ENCODE measurements at places on chromosomes 4 and X.

- peak; percentile 41 for ATAC-seq
- H3K36me3 ChIP-seq = no peaks in the 10 kb centered on the region
- H3K27me3 ChIP-seq = no peaks in the 10 kb centered on the region
- no peak overlapping the region for H3K27ac ChIP-seq
Observed at GRCh38 chr4:156547439-156547838, 424.2 kb downstream of the PDGFC start.

GRCh38 chrX:78119521-78120227, 15.6 kb downstream of the PGK1 start:
- no peak overlapping the region for H3K4me3 ChIP-seq
- peaks cover 95% of the 10 kb centered on the region for H3K36me3 ChIP-seq
- H3K27ac ChIP-seq = no peak overlapping the region

DNA sequence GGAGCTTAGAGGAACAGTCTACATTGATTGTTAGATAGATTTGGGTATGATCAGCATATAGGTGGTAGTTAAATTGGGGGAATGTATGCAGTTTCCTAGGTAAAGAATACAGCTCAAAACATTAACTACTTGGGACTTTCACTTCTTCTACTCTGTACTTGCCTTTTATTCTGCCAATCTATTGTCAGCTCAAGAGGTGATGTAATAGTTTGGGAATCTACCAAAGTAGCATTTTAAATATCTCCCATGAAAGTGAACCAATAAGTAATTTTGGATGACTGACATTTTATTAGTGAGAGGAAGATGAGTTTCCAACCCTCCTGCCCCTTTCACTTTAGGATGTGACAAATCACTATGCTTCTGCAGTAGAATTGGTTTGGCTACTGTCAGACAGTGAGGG, 43.4 kb downstream of the NUDT6 start:
- peaks cover 53% of the 10 kb centered on the region for H3K36me3 ChIP-seq
- H3K27me3 ChIP-seq = no peaks in the 10 kb centered on the region
- H3K27ac ChIP-seq = no peak overlapping the region
- no peak overlapping the region for H3K4me3 ChIP-seq
- no peaks in the 10 kb centered on the region for H3K4me1 ChIP-seq

DNA sequence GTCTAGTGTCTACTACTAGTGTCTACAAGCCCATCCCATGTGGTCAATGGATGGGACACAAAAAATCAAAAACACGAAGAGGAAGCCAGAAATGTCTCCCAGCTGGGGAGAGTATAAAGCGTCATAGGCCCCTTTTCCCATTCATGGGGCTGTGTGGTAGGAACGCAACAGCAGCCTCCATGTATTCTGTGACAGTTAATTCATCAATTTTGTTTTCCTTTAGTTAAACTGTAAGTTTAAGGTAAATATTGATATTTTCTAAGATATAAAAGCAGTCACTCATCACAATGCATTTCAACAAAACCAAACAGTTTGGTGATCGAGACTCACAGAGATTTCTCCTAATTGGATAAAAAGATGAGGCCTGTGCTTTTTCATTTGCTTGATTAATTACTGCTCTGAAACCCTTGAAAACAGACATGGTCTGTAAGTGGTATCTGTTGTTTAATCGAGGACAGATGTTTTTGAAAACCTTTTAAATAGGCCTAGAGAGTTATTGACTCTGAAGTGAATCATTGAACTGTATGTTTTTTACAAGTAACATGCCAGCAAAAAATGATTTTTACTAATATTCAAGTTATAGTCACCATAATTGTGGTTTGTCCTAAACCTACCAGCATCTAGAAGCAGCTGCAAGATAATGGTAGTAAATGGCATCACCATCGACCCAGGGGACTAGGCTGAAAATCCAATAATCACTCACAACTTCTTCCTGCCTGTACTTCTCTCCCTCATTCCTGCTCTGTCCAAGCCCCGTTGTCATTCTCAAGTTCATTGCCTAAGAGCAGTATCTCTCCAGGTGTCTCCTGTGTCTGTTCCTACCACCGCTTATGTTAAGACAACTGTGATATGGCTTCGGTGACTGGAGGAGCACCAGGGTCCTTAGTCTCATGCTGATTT, 87.7 kb upstream of the SHISA3 start:
- no peak for ATAC-seq
- H3K4me3 ChIP-seq = no peak overlapping the region
- H3K27ac ChIP-seq = no peak overlapping the region

DNA sequence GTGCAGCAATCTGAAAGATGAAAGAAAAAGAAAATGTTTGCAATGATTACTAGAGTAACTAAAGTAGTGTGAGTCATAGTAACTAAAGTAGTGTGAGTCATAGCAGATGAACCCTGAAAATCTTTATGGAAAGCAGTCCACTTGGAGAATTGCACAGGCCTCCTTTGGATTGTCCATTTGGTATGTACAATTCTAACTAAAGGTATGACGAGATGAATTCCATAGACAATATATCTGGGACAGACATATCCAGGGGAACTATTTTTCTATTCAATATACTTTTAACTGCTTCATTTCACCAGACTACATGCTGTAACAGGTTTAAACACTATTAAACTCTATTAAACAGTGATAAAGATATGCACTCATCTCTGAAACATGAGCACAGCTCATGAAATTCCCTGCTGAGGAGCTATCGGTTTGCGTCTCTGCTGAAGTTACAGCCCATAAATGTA, 798.7 kb downstream of the PCDH7 start:
- H3K4me1 ChIP-seq = no peaks in the 10 kb centered on the region
- H3K27ac ChIP-seq = no peak overlapping the region
- H3K27me3 ChIP-seq = no peaks in the 10 kb centered on the region
- no peaks in the 10 kb centered on the region for H3K36me3 ChIP-seq
- ATAC-seq = no peak

DNA sequence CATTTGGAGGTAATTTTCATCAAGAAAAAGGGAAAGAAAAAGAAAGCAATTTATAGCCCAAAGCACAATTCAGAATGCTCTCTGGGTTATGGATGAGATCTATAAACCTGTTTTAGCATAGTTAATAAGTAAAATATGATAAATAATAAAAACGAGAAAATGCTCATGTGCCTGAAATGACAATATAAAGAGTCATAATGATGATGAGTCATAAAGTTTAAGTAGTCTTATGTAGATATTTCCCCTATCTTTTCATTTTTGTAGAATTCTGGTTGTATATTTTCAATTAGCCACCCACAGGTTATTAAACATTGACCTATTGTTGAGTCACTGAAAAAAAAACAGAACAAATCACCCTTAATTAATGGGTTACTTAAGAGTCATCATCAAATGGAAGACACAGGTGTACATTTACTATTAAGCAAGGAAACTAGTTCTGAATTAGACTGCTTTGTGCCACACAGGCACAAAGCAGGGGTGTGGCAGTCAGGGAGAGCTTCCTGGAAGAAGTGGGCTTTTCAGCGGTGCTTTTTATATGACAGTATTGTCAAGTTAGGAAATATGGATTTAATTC, 29.3 kb downstream of the BEND4 start:
- no peak overlapping the region for H3K27ac ChIP-seq
- H3K36me3 ChIP-seq = no peaks in the 10 kb centered on the region
- no peak for ATAC-seq
- H3K27me3 ChIP-seq = peaks cover 10% of the 10 kb centered on the region
- no peak overlapping the region for H3K4me3 ChIP-seq
